ENCODE measurements at places on chromosomes 12 and 14.

DNA sequence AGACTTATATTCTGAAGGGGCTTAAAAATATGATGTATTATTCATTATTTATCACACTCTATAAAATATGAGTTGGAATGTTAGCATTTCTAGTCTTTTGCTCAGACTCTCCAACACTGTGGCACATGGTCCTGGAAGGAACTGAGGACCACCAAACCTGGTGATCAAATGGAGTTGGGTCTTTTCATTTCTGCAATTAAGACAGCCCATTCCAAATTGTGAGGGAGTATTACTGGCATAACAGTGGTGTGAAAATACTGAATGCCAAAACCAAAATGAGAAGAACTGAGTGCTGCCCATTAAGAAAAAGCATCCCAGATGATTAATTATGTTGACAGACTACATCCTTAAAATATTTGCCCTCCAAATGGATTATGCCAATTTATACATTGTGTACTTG lies 90.8 kb downstream of the NPAS3 start:
- DNase-seq = no peak

- DNase-seq = no peak
Measured at GRCh38 chr12:132154341-132154761, 10.1 kb downstream of the NOC4L start.

DNA sequence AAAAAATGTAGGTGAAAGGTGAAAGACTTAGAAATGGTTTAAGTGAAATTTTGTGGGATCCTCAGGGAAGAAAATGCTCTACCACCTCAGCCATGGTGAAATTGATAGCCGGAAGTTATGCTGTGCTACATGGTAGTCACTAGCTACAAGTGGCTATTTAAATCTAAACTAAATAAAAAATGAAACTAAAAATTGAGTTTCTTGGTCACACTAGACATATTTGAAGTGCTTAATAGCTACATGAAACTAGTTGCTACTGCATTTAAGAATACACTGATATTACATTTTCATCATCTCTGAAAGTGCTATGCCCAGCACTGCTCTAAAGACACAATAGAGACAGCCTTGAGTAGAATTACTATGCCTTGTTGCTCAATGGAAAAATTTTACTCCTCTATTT lies 10.3 kb upstream of the SLCO1B3 start:
- DNase-seq = no peak

DNA sequence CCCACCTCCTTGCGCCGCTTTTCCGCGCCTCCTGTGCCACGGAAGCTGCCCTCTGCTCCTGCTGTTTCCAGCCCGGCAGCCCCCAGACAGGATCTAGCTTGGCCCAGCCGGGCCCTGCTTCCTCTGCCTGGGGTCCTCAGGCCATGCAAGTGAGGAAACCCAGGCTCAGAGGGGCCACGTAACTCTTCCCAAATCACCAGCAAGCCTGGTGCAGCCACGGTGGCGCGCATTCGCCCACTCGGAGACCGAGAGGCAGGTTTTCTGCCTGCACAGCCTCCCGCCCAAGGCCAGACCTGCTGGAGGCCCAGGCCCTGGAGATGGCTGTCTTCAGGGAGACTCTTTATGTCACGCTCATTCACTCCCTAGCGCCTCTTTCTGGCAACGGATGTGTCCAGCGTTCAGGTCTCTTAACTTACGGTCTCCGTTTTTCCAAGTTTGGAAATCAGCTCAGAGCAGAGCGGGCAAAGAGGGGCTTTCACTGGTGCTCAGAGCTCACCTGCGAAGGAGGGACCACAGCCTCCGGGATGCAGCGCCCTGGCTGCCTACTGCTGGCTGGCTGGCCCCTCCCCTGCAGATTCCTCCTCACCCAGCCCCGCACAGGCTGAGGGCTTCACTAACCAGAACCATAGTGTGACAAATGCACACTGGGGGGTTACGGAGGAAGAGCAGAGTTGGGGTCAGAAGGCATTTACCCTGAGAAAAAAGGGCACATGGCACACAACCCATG lies 20.6 kb upstream of the CEP170B start:
- DNase-seq = no peak

DNA sequence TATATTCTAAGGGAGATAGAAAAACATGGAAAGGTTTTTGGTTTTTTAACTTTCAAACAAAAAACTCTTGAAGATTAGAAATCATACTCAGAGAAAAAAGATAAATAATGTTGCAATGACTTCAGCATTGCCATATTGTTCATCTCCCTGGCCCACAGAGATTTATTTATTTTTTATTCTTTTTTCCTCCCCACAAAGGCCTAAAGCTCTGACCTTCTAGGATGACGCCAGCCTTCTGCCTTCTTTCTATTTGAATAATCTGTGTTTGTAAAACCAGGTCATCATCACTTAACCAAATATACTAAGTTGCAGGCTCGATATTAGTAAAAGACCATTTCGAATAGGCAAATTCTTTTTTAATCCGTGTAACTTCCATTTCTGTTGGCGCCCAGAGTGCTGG lies 4.4 kb upstream of the DCP1B start:
- no peak for DNase-seq

- DNase-seq = no peak
Measured at GRCh38 chr14:78519863-78520262, 349.7 kb downstream of the NRXN3 start.
